NCI-H1436 treated with DMSO at 0.1 percent for 48 hours (cell line): ENCODE measurements at places on chromosomes 6 and 20.

DNA sequence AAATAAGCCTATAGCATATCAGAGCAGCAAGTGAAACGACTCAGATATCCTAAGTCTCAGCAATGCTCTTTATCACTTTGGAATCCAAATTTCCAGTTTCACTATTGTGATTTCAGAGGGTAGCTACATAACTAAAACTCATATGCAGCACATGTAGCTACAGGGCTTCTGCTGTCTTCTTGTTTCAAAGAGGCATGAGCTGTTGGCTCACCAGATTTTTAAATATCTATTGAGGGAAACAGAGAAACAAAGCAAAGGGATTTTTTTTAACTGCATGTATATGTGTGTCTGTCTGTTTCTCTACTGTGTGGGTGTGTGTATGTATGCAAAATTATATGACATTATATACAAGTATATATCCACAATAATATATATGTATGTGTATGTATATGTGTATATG lies 258.4 kb downstream of the HDGFL1 start:
- no peak for DNase-seq

DNA sequence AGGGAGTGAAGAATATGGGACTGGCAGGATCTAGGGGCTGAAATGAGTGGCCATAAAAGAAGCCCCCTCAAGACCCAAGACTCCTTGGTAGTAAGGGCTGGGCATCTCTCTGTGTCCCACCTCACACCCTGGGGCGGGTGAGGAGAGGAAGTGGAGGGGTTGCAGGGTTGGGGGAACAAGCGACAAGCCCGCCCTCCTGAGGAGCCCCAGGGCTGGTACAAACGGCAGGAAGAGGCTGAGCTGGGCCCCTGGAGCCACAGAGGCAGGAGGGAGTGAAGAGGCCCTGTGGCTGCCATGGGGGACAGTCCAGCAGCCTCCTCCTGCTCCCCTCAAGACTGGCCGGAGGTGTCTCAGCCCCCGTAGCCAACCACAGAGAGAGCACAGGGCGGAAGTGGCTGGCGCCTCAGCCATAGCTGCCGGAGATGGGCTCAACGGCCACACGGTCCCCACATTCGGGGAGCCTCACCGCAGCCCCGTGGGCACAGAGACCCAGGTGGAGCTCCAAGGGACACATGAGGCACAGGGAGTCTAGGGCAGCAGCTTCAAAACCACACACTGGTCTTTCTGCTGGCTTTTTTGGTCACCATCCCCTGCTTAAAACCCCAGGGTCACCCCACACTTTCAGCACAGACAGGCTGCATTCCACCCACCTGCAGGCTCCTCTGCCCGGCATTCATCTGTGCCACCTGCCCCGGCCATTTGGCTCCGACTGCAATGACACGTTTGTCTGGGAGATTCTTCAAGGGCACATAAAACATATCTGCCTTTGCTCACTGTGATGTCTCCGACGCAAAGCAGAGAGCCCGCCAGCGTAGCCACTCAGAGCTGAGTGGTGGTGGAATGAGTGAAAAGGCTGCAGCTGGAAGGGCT lies 524 bp downstream of the C20orf203 start:
- no peak for DNase-seq

DNA sequence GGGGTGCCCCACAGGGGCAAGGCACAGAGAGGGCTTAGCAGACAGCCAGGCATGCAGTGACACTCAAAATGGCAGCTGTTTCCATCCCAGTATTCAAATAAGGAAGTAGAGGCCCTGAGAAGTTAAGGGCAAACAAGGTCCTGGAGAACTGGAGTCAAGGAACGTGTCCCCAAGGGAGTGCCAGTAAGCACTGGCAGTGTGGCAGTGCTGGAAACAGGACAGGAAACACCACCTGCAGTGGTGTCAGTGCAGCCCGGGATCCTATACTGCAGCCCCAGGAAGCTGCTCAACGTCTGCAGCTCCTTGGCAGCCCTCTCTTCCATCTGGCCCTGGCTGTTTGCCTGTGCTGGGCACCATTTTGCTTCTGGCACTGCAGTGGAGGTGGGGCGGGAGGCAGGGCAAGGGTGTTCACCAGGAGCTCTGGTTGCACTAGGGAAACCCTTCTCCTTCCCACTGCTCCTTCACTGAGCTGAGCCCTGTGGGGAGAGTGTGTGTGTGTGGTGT lies 56.3 kb downstream of the EDN3 start:
- DNase-seq = no peak

DNA sequence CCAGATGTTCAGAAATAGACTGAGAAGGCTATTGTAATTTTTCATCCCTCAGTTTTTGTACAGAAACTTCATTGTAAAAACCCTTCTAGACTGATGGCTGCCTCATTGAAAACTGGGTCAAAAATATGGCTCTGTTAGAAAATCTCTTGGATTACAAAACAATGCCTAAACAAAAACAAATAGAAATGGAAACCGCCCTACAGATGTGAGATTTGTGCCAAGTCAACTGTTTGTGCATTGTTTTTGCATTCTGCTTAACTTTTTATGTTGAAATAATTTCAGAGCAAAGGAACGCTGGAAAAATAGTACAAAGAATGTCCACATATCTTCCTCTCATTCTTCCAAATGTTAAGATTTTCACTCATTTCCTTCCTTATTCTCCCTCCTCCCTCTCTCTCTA lies 425.1 kb downstream of the FOXA2 start:
- DNase-seq = no peak

DNA sequence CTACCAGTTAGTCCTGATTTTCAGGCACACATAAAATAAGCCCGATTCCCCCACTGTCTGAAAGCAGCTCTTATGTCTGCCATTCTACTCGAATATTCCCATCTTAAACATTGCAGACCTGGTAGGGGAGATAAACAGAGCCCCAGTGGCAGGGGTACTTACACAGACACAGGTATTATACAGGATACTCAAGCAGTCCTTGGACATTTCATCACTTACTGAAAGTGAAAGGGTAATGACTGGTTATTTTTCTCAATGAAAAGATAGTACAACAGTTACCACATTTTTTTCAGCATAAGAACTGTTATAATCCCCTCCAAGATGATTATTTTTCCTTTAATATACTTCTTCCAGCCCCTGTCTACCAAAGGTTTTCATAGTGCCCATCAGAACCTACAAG lies 37.8 kb downstream of the TRPC4AP start:
- no peak for DNase-seq

- DNase-seq = no peak
Measured at GRCh38 chr6:45854149-45854742, 161.4 kb downstream of the CLIC5 start.

GRCh38 chr20:24275946-24276705 lies 193.3 kb upstream of the SYNDIG1 start:
- no peak for DNase-seq

DNA sequence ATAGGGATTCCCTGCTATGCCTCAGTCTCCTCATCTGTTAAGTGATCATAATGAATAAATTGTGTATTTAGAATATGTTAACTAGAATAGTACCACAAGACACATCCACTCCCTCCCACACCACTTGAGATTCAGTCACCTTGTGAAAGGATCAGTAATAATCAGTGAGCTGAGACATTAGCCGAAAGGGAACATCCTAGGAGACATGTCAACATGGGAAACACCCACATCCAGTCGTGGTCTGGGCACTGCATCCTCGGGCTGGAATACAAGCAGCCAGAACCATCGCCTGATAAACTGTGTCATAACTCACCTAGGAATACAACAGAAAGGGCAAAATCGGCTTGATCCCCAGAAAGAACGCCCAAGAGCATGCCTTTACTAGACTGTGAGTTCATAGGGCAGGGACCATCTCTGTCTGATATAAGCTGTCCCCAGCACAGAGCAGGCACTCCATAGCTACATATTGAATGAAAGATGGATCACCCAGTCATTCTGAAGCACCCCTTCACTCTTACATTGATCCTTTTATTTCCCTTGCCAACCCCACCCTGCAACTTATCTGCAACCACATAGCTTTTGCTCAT lies 23.9 kb downstream of the RIPOR2 start:
- no peak for DNase-seq

GRCh38 chr6:128036808-128037570 lies 136.1 kb upstream of the THEMIS start:
- DNase-seq = no peak

GRCh38 chr6:143061597-143062385 lies 1.1 kb downstream of the AIG1 start:
- DNase-seq = no peak

DNA sequence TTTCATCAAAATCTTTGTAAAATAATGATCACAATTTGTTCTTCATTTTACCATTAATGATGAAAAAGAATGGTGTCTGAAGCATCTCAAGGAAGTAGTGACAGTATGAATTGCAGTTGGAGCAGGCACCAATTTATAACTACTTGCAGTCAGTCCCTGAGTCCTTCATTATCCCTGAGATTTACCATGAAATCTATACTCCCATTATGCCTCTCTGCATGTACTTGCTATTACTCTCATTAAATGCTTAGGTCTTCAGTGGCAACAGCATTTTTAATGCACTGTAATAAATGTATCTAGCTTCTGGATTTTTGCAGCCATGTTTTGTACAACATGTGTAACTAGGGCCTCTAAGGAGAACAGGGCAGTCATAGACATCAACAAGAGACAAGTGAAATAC lies 708.8 kb downstream of the EYS start:
- no peak for DNase-seq

- no peak for DNase-seq
Measured at GRCh38 chr6:108801366-108801765, 46.9 kb upstream of the ARMC2 start.

DNA sequence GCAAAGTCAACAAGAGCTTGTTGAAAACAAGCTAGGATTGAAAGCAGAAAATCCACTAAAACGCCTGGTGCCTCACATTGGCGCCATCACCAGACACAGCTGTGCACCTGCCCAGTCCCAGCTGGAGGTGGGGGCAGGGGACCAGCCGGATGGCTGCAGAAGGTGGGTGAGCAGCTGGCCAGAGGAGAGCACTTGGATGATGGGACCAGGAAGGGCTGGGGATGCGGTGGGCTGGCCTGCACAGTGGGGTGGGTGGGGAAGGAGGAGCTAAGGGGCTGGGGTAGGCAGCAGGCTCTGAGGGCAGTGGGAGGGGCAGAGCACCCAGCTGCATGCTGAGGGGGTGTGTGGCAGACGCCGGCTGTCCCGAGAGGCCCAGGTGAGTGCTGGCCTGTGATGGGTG lies 7.1 kb downstream of the CABLES2 start:
- no peak for DNase-seq

- DNase-seq = no peak
Measured at GRCh38 chr6:44041461-44042260, 85.6 kb downstream of the MRPL14 start.

GRCh38 chr6:6379573-6379972 lies 59.1 kb upstream of the F13A1 start:
- DNase-seq = no peak

DNA sequence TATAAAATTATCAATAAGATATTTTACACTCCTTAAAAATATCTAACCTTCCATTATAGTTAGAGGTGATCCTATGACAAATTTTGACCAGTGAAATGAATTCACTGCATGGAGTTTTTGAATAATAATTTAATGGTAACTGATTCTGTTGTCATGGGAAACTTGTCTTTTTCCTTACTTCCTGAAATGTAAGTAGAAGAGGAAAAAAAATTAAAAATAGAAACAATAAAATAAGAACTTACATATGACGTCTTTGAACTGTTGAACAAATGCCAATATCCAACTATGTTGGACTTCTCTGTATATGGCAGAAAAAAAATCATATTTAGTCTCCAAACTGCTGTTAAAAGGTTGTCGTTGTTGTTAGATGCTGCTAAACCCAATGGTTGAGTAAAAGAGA lies 26.3 kb downstream of the PPP1R14C start:
- no peak for DNase-seq

- no peak for DNase-seq
Measured at GRCh38 chr20:24350923-24351368, 118.5 kb upstream of the SYNDIG1 start.

DNA sequence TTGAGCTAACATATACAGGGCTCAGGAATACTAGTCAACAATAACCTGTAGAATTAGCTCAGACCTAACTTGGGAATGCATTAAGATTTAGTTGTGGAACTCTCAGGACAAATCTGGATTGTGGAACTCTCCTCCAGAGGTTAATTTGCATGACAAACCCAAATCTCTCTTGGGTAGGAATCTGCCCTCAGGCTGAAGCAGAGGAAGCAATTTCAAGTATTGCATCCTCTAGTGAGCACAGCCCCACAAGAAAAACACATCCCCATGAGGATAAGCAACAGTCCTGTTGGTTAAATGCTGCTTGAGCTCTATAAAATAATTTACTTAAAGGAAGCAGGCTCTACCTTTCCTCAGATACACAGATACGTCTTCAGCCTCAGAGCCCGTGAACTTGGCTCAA lies 170.9 kb upstream of the STXBP5 start:
- DNase-seq = no peak

DNA sequence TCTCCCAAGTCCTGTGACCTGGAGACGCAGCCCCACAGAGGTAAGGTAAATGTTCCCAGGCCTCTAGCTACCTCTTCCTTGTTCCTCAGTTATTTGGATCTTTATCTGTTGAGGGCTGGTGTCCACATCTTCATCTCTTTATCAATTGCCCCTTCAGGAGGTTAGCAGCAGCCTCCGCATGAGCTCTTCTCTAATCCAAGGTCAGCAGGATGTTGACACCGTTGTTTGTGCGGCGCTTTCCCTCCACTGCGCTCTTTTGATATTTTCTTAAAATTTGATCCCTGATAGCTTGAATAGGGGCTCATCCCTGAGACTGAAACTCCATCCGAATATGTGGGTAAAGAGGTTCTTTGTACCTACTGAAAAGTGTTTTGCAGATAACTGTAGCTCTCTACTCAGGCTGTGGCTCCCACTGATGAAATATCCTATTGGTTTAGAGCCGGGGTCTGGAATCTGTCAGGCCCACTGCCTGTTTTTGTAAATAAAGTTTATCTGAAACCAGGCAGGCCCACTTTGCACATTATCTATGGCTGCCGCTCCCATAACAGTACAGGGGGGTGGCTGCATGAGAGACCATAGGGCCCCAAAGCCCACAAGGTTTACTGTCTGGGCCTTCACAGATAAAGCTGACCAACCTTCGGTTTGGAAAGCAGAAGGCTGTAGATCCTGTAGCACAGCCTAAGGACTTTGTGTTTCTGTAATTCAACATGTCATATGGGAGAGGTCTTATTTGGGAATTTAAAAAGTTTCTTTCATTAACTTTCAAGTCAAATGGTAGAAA lies 362.6 kb downstream of the QKI start:
- DNase-seq = no peak

DNA sequence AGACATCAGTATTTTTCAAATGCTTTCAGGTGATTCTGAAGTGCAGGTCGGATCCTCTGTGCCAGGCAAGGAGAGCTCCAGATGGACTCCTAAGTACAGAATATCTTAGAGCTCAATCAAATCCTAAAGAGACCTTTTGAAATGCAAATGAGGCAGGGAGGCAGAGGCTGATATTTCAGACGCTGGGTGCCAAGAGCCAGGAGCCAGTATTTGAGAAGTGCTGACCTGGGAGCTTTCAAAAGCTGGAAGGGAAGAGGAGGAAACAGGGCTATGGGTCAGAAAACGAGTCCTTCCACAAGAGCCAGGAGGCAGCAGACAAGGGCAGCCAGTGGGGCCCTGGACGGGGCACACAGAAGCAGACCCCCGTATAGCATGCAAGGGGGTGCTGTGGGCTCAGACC lies 46.1 kb upstream of the DSN1 start:
- peak; percentile 51 for DNase-seq
